HAP-1 (cell line): ENCODE measurements at places on chromosomes 6 and 20.

DNA sequence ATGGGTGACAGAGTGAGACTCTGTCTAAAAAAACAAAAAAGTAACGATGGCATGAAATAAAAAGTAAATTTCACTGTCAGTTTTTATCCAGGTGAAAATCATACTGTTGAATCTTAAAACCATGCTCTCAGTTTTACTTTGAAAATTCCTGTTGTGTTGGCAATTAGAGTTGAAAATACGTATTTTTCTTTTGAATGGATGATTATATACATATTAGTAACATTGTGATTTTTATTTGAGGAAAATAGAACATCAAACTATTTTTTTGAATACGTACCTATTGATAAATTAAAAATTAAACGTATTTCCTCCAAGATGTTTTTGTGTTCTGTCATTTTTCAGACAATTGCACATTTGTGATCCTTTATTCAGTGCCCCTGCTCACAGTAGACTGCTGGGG, 14.7 kb downstream of the CEP43 start:
- no peak for DNase-seq

DNA sequence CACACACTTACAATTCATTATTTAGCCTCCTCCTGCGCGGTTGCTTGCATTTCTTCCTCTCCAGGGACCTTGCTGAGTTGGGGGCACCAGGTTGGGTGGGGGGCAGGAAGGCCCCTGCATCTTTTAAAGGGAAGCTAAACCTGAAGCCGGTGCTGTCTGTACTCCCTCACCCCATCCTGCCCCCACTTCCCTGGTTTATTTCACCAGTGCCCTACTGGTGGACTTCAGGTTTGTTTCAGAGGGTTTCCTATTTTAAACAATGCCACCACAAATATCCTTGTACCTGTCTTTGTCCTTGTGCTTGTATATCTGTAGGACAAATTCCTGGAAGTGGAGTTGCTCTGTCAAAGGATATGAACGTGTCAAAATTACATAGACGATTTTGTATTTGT, 21.0 kb downstream of the PTK7 start:
- DNase-seq: no peak

GRCh38 chr6:33126101-33126714, 50.4 kb downstream of the HLA-DPB1 start:
- DNase-seq: no peak

DNA sequence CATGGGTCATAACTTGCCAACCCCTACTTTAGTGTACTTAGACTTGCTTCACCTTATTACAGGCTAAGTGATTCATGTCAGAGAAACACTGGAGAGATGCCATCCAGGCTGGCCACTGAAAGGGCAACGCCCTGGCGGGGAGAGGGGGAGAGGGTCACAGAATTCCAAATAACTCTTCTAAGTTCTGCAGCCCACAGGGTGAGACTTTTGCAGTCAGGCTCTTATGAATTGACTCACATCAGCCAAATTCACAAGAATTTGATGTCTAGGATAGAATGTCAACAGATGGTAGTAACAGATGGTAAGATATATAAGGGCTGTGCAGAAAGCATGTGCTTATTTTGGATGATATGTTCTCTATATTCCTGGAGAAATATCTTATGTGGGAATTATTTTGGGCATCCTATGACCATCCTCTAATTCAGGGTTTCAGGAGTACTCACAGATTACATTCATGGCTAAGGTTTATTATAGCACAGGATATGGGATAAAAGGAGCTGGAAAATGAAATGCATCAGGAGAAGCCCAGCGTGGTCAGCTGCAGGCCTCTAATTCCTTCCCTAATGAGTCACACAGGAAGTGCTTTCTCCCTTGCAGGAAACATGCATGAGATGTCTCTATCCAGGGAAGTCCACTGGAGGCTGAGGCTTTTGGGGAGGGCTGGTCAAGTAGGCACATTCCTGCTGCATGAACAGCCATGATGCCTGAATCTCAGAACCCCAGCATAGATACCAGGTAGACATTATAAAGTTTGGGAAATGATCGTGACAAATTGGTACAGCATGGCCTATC, 58.7 kb upstream of the RIN2 start:
- DNase-seq: no peak

GRCh38 chr20:47574616-47575364, 73.1 kb downstream of the NCOA3 start:
- DNase-seq: no peak

DNA sequence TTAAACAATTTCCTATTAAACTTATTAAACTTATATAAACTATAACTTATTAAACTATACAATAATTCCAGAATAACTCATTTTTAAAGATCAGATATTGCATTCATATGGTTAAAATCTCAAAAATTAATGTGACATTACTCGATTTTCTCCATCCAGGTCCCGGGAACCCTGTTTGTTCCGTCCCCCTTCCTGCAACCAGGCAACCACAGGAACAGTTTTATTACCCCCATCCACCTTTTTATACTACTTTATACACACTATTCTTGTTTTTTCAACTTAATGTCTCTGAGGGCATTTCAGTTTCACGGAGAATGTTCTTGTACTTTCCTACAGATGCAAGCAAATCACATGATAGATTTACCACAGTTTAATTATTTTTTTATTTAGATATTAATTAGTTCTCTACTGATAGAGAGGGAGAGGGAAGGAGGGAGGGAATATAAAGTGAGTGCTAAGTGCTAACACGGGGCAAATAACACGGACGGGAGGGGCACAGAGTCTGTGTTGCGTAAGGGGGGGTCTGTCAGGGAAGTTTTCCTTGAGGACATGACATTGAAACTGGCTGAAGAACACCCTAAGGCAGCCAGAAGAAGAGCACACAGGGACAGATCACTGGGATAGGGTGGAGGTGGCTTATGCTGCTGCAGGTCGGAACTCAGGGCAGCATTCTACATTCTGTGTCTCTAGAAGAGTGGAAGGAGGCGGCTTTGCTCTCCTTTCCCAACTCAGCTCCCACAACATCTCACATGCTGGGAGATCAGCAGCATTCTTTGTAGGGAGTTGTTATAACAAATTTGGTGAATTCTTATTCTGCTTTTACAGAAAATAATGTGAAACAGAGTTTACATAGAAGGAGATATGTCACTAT, 225.2 kb downstream of the FOXC1 start:
- peak; percentile 56 for DNase-seq

GRCh38 chr20:38723848-38724625, at the start of gene SLC32A1:
SLC32A1 (plus strand) TSS chr20:38724486; CDS start chr20:38724725, 239 bp downstream.
- no peak for DNase-seq

DNA sequence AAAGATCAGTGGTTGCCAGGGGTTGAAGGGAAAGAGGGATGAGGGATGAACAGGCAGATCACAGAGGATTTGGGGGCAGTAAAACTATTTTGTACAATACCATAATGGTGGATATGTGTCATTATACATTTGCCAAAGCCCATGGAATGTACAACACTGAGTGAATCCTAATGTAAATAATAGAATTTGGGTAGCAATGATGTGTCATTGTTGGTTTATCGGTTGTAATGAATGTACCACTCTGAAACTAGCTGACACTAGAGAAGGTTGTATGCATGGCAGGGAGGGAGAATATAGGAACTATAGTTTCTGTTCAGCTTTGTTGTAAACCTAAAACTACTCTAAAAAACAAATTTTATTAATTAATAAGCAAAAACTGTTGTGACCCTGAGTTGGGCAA, 17.8 kb upstream of the ASF1A start:
- no peak for DNase-seq
